ENCODE measurements at places on chromosomes 4 and X.

GRCh38 chr4:140719022-140719421, 37.2 kb downstream of the TBC1D9 start:
- DNase-seq: no peak

- DNase-seq: no peak
Observed at GRCh38 chr4:159010563-159011260, 92.2 kb upstream of the RAPGEF2 start.

GRCh38 chr4:176319151-176319703, 539 bp upstream of the SPCS3 start:
- no peak for DNase-seq

GRCh38 chr4:25580633-25581467, 74.8 kb upstream of the SLC34A2 start:
- DNase-seq: no peak

DNA sequence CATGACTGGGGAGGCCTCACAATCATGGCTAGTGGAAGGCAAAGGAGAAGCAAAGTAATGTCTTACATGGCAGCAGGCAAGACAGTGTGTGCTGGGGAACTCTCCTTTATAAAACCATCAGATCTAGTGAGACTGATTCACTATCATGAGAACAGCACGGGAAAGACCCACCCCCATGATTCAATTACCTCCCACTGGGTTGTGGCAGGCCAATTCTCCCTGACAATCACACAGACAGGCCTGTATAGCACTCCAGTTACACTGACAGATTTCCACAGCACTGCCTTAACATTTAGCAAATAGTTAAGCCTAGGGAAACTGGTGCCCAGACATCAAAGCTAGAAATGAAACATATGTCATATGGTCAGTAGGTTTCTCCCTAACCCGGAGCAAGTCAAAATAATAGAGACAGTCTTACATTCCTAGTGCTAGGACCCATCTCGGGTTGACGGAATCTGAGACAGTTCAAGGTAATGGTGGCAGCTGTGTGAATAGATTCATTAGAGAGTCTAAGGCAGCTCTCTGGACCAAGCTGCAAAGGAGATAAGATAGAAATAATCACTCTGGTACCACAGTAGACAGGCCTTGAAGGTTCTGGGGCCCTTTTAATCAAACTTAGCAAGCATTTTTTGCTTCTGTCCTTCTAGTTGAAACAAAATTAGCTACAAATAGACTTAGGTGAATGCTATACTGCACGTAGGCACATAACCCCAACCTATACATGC, 9.4 kb upstream of the HERC5 start:
- no peak for DNase-seq

GRCh38 chrX:15448010-15448639, 45.0 kb downstream of the PIR start:
- DNase-seq: no peak

GRCh38 chrX:41720125-41720779, 3.7 kb upstream of the GPR82 start:
- peak; percentile 44 for DNase-seq

DNA sequence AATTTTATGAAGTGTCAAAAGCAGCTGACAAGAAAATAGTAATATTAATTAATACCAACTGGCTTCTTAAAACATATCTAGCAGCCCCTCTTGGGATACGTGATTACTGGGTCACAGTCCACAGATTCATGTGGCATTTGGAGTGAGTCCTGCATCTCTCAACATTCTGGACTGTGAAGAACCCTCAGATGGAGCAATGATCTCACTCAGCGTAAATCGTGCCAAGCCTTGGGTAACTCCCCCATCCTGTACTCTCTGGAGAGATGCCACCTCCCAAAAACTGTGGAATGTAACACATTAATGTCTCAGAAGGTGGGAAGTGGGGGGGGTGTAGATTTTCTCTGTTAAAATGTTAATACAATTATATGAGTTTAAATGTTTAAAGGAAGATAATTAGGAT, 118.2 kb upstream of the IQCM start:
- no peak for DNase-seq

DNA sequence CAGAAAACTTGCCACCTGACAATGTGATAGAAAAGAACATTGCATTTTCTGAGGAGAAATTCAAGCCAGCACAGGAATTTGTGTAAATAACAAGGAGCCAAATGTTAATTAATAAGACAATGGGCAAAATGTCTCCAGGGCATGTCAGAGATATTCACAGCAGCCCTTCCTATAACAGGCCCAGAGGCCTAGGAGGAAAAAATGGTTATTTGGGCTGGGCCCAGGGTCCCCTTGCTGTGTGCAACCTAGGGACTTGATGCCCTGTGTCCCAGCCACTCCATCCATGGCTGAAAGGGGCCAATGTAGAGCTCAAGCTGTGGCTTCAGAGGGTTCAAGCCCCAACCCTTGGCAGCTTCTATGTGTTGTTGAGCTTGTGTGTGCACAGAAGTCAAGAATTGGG, 55.5 kb upstream of the GABRG1 start:
- DNase-seq: no peak

- DNase-seq: no peak
Observed at GRCh38 chr4:88979276-88979675, 77.7 kb downstream of the FAM13A start.

- no peak for DNase-seq
Observed at GRCh38 chr4:4994312-4995097, 24.8 kb downstream of the CYTL1 start.

DNA sequence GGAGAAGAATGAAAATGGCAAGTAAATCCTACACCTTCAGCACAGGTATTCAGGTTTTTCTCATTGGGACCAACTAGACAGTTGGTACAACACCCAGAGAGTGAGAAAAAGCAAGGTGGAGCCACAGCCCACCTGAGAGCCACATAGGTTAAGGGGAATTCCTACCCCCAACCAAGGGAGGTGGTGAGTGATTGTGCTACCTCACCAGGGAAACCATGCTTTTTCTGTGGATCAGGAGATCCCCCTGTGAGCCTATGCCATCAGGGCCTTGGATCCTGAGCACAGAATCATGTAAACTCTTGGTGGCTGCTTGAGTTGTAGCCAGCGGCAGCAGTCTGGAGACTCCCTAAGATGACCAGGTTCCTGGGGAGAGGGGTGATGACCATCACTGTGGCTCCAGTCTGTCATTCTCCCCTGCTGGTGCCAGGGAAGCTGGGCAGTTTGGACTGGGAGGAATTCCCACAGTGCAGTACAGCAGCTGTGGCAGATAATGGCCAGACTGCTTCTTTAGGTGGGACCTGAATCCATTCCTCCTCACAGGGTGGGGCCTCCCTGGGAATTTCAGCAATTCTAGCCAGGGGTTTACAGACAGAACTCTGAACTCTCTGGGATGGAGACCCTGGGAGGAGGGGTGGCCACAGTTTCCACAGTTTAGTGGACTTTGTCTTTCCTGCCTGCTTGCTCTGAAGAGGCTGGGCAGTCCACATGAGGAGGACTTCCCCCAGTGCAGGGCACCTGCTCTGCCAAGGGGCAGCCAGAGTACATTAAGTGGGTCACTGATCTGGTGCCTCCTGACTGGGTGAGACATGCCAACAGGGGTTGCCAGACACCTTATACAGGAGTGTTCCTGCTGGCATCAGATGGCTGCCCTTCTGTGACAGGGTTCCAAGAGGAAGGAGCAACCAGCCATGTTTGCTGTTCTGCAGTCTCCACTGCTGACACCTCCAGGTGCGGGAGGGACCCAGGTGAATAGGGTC, 43.2 kb downstream of the PARM1 start:
- DNase-seq: no peak

GRCh38 chr4:10589799-10590198, 94.8 kb downstream of the CLNK start:
- DNase-seq: no peak

DNA sequence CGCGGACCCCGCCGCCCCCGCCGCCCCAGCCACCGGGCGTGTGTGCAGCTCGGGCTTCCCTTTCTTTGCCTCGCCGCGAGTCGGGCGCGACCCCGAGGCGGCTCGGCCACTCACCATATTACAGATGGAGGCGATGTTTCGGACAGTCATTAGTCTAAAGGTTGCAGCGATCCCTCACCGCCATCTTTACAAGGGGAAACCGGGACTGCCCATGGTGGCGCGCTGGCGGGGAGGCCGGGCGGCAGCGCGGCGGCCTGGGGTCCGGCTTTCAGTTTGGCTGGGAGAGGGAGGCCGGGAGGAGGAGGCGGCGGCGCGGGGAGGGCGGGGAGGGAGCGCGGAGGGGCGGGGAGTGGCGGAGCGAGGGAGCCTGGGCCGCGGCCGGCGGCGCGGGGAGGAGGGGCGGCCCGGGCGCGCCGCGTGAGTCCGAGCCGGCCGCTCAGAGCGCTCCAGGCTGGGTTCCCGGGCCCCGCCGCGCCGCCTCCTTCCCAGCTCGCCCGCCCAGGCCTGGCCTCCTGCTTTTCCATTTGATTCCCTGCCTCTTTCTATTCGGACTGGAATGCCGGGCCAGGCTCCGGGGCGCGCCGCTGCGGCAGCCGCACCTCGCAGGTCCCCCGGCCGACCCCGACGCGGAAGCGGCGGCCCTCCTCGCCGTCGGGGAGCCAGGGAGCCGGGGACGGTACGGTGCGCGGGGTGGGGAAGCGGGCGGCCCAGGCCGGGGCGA, at the start of gene USP46:
USP46 (minus strand) TSS at position 301 of the 721 bp plus-strand sequence; CDS start at position 150, 151 bp downstream.
- peak; percentile 70 for DNase-seq

DNA sequence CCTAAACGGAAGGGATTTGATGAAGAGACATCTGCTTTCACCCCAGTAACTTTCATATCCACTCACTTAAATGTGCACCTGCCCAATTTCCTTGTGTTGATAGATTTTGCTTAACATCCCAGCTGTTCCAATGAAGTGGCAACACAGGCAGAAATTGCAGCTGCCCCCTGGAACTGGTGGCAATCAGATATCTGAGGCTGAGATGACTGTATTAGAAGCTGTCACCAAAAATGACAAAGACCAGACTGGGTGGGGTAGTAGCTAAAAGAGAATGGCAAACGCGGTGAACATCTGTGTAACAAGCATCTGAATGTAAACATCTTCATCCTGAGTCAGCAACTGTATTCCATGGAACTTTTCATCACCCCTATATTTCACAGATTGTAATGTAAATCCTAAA, 17.1 kb downstream of the GABRA2 start:
- no peak for DNase-seq

GRCh38 chr4:137980641-137981040, 261.5 kb downstream of the SLC7A11 start:
- DNase-seq: no peak

DNA sequence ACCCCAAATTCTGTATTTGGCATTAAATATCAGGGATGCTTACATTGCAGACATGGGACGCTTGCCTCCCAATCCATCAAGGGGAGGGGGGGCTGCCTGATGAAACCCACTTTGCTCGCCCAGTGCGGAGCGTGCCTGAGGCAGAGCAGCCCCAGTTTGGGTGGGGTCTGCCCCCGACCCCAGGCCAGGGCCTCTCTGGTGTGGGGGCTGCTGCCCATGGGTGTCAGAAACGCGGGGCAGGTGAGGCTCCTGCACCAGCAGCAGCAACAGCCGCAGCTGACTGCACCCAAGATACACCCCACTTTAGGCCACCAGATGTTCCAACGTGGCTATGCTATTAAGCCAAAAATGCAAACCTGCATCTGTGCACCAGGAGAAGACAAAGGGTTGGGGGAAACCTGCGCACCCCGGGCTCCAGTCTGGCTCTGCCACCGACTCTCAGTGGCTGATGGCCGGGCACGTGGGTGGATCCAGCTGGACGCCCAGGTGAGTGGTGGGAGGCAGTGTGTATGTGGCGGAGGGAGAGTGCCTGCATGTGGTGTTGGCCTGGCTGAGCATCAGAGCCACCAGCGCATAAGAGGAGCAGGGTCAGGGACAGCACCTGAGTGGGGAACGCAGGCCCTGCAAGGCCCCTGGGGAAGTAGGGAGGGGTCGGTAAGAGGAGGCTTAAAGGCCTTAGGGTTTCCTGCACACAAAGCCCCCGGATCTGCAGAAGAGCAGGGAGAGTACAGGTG, 86.2 kb downstream of the ABLIM2 start:
- DNase-seq: no peak

- DNase-seq: no peak
Observed at GRCh38 chr4:142777045-142777743, 68.9 kb downstream of the INPP4B start.

DNA sequence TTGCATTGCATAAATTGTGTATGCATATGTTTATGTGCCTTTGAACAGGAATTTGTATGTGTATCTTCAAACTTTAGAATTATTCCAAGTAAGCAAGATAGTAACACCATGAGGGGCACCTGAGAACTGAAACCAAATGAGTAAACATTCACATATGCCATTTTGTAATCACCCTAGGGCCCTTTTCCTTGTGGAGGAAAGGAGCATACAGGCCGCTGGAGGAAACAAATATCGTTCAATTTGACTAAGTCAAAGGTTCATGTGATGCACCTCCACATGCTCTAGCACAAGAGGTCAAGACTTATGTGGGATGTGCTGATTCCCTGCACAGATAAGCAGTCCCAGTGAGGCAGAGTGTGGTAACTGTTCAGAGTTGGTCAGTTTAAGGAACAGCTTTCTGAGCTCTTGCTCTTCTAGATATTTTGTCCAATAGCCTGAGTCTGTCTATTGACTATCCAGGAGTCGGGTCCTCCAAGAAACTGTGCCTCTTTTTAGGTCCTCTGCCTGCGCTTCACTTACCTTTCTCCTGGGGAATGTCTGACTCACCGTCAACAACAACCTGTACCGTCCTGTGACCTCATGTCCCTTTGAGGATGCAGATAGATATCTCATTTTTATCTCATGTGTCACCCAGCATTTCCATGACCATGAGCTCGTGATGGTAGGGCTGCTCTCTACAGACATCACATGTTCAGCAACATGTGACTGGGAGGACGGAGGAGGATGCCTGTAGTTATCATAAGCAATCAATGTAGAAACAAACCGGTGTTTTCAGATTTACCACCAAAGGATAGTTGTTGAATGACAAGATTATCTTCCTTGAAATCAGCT, 196.9 kb downstream of the NWD2 start:
- DNase-seq: no peak

DNA sequence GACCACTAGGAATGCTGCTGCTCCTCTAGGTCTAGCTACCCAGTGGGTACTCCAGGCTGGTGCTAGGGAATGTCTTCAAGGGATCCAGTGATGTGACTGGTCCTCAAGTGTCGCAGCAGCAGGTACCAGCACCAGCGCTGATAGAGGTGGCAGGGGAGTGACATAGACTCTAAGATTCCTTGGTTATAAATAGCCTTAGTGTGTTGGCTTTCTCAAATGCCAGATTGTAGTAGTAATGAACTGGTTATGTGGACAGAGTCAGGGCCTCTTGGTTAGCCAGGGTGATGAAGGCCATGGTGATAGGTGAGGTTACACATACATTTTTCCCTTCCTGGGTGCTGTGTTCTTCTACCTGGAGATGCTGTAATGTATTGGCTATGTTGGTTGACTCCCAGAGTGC, 38.3 kb downstream of the DCLK2 start:
- no peak for DNase-seq

- no peak for DNase-seq
Observed at GRCh38 chrX:14817571-14817970, 55.3 kb downstream of the FANCB start.

- no peak for DNase-seq
Observed at GRCh38 chrX:97616883-97617530, 733.3 kb downstream of the RPA4 start.

GRCh38 chr4:185212581-185212980, 3.2 kb downstream of the SNX25 start:
- no peak for DNase-seq

- DNase-seq: no peak
Observed at GRCh38 chr4:169823685-169824084, 65.9 kb upstream of the HPF1 start.

- no peak for DNase-seq
Observed at GRCh38 chrX:66680451-66680850, 41.6 kb upstream of the EDA2R start.

GRCh38 chrX:40868868-40869267, 133.5 kb upstream of the MED14 start:
- no peak for DNase-seq

GRCh38 chr4:98626350-98626749, 32.1 kb downstream of the TSPAN5 start:
- DNase-seq: no peak

Measured in activated T-cell treated with anti-CD3 and anti-CD28 coated beads, Interleukin-2, amount 50 U/mL, for 48 hours (primary cell).